ENCODE measurements at places on chromosomes 5 and 9.

GRCh38 chr9:16689351-16689938, 181.0 kb downstream of the BNC2 start:
- no peak for DNase-seq

- DNase-seq, result no peak
Measured at GRCh38 chr9:136324501-136325300, 2.6 kb upstream of the GPSM1 start.

- no peak for DNase-seq
Measured at GRCh38 chr5:79802406-79802805, 112.8 kb downstream of the CMYA5 start.

- DNase-seq, result no peak
Measured at GRCh38 chr5:66454186-66455078, 141.8 kb upstream of the MAST4 start.

DNA sequence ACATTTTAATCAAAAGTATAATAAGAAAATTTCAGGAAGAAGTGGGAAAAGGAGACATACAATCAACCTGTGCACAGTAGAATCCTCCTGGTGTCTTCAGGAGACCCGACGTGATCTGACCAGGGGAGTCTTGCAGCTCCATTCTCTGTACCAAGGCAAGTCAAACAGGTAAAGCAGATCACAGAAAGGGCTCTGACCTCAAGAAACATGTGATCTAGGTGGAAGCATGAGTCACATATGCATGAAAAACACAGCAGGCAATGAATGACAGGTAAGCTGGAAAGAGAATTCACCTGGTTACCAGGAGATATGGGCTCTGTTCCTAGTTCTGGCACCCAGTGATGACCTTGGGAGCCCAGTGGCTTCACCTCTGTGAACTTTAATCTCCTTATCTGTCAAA, 19.4 kb upstream of the FABP6 start:
- DNase-seq, result no peak

DNA sequence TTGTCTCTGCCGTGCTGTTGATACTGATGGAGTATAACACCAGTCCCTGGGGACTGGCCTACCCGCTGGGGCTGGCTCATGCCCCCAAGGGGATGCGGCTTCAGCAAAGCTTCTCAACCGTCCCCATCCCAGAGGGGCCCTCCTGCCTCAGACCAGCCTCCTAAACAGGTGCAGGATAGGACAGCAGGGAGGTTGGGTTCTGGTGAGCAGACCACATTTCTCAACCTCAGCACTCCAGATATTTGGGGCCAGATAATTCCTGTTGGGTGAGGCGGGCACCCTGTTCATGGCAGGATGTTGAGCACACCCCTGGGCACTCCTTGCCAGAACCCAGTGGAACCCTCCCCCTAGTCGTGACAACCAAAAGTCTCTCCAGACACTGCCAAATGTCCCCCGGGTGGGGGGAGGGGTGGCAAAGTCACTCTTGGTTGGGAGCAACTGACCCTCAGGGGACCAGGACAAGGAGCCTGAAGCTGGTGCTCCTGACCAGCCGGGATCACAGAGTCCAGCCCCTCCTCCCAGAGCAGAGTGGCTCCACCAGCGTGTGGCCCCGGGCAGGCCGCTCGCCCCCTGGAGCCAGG, 107.8 kb downstream of the ZNF354C start:
- DNase-seq, result no peak

DNA sequence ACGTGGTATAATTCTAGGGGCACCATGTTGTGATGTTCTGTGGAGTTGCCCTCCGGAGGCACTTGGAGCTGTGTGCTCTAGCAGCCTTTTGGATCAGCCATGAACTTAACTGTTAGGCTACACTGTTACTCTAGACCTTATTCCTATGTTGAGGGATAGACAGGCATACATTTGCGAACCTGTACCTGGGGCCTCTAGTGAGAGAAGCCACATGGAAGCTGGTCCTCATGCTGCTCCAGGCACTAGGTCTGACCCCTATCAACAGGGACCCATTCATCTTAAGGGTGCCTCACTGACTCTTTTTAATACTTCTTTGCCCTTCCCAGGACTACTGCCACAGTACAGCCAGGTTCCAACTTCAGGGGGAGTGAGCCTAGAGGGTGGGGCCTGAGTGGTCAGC, 594.8 kb downstream of the RAB3C start:
- DNase-seq, result no peak

- no peak for DNase-seq
Measured at GRCh38 chr9:34070606-34071324, 22.1 kb upstream of the UBAP2 start.

DNA sequence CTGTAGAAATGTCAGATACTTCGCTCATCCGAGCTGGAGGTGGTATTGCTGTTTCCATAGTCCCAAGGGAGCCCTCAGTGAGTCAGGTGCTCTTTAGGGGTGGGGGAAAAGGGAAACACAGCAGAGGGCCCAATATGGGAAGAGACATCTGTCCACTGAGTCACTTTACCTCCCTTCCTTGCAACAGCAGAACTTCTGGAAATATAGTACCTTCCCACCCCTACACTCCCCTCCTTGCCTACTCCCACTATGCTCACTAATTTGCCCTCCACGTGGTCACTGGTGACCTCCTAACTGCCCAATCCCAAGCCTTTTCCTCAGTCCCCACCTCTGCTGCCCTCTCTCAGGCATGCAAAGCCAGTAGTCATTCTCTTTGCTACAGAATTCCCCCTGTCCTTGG, 1.9 kb downstream of the HK3 start:
- no peak for DNase-seq

DNA sequence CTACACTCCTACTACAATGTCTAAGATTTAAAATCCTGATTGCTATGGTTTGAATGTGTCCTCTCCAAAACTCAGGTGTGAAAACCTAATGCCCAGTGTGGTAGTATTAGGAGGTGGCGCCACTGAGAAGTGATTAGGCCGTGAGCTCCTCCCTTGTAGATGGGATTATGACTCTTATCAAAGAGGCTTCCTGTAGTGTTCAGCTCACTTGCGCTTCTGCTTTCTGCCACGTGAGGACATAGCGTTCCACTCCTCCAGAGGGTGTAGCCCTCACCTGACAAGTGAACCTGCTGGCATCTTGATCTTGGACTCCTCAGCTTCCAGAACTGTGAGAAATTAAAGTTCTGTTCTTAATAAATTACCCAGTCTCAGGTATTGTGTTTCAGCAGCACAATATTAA, 33.0 kb upstream of the WHRN start:
- no peak for DNase-seq

DNA sequence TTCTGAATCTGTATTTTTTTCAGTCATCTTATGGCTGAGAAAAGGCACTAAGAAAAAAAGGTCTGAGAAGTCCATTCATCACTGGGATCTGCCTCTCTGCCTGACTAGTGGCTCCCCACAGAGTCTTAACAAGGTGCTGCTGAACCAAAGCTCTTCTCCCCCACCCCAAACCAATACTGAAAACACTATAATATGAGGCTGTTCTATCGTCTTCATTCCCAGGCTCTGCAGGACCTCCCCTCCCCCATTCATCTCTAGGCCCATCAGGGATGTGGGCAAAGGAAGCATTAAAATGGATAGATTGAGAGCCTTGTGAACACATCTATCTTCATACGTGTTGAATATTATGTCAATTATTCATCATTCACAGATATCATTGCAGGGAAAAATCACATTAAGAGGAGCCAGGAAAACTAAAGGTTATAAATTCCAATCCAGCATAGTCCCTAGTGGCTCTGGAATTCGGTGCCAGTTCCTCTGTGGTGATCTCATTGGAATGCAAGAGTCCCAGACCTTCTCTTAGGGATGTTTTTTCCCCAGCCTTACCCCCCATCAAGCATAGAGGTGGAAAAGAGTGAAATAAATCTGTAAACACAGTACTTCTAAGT, 44.3 kb upstream of the GPR151 start:
- no peak for DNase-seq

- no peak for DNase-seq
Measured at GRCh38 chr9:104682642-104683041, 11.7 kb upstream of the OR13D1 start.

- DNase-seq, result no peak
Measured at GRCh38 chr5:34007201-34007620, 639 bp downstream of the AMACR start.

DNA sequence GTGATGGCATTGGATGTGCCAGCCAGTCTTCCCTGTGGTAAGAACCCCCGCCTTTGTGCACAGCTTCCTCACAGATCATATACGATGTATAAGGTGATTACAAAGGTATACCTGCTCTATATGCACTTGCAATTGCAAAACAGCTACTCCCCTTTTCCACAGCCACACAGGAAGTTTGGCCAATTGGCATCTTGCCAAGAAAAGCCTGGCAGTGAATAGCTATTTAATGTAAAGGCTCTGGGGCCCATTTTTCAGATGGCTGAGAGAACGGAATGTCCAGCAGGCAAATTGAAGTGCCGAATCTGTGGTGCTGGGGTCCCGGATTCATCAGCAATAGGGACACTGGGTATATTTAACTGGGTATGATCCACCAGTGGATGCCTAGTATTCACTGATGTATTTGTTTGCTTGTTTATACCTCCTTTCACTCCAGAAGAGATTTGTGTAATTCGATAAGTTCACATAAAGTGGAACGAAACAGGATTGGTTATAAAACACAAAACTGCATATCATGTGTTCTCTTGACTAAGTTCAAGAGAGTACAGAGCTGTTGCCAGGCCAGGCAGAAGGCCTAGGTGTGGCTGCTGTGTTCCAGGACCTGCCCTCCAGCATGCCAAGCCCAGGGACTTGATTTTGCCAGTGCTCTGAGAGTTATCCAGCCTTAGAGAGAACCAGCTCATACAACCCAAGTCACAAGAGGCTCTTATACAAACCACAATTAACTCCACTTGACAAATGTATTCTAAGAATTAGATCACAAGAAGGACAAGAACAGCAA, 27.7 kb upstream of the GABRP start:
- DNase-seq, result no peak

DNA sequence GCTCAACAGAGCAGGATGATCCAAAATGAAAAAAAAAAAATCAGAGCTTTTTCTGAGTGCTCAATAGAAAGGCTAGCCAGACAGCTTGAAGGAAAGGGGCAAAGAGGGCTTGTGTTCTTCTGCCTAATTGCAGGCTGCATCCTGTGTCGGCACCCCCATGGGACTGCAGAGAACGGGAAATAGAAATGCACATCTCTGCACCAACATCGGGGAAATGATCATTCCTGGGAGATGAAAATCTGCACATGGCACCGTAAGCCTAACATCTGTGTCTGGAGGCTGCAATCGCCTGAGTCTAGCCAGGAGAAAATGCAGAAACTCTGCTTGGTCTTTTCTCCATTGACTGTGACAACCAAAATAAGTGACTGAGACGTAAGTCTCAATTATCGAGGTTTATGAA, 243.9 kb downstream of the ICE1 start:
- no peak for DNase-seq

DNA sequence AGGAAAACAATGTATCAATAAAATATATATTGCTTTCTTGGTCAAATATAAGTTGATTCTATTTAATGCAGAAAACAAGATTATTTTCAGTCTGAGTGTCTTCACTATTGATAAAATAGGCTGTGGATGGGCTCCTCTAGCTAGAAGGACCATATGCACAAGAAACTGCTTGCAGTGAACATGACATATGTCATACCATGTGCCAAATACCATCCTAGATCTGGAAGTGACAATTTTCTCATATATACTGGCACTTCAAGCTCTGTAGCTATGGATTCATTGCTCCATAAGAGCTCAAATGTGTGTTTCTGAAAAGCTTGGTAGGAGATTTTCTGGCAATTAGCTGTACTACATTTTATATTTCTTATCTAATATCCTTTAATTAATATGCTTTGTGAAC, 95.6 kb upstream of the CDH6 start:
- DNase-seq, result no peak

GRCh38 chr9:91515074-91515687, 91.5 kb upstream of the NFIL3 start:
- no peak for DNase-seq

DNA sequence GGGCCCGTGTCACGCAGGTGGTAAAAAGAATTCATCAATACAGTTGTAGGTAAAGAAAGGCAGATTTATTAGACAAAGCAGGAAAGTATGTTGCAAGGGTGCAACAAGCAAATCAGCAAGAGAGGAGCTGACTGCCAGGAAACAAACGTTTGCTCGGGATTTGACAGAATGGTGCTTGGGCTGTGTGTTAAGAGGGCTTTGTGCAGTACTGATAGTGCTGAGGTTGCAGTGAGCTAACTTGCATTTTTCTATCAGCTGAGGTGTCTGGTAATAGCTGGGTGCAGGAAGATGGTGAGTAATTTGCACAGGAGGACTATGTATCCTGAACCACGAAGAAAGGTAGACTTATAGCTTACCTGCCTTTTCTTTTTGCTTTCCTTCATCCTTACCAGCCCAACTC, 3.9 kb upstream of the RARS1 start:
- DNase-seq, result no peak

DNA sequence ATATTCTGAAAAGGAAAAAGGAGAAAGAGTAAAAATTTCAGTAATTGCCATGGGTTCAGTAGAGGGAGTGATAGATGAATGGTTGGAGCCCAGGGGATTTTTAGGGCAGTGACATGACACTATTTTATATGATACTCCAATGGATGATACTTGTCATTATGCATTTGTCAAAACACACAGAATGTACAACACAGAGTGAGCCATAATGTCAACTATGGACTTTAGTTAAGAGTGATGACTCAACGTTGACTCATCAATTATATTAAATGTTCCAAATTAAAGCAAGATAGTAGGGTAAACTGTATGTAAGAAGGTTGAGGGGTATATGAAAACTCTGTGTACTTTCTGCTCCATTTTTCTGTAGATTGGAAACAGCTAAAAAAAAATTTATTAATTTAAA, 586.4 kb downstream of the TAF11L14 start:
- no peak for DNase-seq

DNA sequence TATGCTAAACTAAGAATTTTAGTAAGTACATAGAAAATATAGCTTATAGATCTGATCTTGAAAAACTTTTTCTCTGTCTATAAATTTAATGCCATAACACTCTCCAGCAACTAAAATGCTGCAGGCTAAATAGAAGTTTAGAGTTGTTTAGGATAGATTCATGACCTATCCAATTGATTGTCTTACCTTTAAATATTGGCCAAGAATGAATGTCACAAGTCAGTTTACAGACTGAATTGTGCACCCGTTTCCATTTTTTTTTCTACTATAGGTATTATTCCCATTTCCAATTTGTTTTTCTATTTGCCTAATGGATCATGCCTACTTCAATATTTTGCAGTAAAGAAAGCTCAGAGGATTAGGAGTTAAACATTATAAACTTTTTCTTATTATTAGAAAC, 129.5 kb downstream of the MLLT3 start:
- DNase-seq, result no peak

DNA sequence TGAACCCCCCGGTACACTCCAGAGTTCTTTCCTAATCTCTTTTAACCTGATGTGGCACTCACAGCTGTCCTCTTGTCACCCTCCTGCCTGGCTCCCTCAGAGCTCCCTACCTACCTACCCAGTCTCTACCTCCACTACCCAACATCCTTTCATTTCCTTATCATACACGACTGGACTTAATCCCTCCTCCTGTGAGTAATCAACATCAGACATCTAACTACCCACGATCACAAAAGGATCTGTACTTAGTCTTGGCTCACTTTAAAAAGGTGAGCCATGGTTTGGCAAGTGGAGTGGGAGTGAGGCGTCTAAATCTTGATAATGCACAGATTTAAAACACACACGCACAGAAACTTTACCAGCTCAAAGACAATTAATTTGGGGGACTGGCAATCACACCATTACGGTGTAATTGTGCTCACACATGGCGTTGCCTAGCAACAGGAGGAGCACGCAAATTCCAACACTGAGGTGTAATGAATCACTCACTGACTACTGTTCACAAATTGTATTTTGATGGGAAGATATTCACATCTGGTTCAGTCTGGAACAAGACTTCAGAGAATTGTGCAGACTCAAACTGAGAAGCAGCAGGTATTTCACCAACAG, 235.9 kb downstream of the EPB41L4A start:
- no peak for DNase-seq
